ENCODE measurements at places on chromosomes 3 and 15.

- DNase-seq: no peak
Observed at GRCh38 chr15:68715111-68715510, 105.6 kb downstream of the ANP32A start.

DNA sequence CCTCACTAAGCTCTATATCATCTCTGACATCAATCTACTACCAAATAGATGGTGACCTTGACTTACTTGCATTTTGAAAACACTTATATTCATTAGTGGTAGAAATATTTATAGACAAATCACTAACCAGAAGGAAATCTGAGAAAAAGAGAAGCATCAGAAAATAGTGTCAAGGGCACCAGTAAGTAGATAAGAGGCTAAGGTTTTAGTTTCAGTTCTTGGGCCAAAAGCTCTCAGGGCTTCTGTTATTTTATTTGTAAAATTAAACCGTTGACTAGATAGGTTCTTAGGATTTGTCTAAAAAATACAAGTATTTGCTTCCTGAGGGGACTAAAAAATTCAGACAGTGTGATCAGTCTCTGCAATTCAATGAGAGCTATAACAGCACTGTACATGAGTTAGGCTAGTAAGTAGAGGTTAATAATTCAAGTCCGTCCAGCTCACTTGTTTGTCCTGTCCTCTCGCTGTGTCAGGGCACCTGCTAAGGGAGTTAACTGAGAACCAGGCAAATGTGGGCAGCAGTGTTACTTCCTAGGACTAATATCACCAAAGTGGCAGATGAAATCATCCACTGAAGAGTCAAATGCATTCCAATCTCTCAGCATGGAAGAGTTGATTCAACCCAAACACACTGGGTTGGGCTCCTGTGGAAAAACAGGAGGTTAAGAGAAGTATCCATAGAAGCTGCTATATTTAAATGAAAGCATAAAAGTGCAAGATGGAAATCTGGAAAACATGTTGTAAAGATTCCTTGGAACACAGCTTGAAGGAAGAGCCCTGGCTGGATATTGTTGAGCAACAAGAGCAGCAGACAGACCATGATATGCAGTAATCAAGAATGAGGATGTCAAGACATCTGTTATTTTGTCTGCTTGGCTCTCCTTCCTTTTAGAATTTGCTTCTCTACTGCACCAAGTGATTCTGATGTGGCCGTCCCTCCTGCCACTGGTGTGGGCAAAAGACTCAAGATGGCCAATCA is 134.9 kb upstream of the ZBTB20 start:
- DNase-seq: no peak

DNA sequence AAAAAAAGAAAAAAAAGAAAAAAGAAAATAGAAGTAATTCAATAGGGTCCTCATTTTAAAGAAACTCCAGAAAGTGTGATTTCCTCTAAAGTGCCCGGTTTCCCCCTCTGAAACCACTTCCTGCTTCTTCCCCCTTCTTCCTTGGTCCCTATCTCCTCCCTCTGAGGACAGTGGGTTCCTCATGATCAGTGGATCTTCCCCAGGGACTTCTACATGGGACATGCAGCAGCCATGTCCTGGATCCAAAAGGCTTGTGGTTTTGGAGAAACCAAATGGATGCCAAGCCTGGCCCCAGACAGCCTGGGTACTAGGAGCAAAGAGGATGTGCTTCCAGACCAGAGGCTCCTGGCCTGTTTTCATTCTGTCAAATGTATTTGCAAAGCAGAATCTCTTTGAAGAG is 26.6 kb upstream of the SMAD6 start:
- no peak for DNase-seq

DNA sequence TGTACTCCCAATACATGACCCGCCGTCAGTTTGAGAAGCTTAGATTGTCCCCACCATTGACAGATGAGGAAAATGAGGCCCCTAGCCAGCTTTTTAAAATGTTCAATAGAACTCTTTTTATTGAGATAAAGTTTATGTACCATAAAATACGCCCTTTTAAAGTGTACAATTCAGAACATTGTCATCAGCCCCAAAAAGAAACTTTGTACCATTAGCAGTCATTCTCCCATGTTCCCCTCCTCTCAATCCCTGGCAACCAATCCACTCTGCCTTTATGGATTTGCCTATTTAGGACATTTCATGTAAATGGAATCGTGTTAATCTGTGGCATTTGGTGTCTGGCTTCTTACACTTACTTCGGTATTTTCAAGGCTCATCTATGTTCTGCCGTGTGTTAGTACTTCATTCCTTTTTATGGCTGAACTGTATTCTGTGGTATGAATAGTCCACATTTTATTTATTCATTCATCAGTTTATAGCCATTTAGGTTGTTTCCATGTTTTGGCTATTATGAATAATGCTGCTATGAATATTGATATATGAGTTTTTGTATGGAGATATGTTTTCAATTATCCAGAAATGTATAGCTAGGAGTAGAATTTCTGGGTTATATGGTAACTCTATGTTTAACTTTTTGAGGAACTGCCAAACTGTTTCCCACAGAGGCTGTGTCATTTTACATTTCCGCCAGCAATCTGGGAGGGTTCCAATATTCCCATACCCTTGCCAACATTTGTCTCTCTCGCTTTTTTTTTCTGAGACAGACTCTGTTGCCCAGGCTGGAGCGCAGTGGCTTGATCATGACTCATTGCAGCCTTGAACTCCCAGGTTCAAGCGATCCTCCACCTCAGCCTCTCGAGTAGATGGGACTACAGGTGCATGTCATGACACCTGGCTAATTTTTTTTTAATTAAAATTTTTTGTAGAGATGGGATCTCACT is 15.3 kb upstream of the PTPN23 start:
- DNase-seq: no peak

- DNase-seq: no peak
Observed at GRCh38 chr15:77656294-77656693, 23.6 kb upstream of the LINGO1 start.

DNA sequence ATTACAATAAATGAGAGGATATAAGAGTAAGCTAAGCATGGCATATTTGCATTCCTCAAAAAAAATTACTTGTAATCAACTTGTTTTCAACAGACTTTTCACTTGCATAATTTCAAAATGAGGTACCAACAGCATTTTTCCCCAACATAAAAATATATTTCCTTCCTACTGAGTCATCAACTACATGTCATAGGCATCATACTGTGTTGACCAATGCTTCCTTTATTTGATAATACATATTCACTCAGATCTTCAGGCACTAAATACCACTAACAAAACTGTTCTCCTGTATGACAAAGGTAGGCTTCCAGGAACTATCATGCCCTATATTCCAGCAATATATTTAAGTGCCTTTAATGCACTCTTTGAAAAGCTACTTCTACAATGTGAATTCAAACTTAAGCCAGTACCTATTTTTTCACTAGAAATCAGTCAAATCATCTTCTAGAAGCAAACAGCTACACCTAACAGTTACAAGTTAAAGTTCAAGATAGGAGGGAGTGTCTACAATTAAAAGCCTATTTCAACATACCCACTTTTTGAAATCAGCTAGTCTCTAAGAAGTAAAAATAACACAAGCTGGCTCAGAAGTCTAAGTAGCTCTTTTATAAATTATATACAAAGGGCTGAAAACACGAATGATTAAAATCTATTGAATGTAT is 11.3 kb downstream of the ADAM10 start:
- no peak for DNase-seq

- no peak for DNase-seq
Observed at GRCh38 chr3:33115024-33115768, 1.4 kb downstream of the CRTAP start.

DNA sequence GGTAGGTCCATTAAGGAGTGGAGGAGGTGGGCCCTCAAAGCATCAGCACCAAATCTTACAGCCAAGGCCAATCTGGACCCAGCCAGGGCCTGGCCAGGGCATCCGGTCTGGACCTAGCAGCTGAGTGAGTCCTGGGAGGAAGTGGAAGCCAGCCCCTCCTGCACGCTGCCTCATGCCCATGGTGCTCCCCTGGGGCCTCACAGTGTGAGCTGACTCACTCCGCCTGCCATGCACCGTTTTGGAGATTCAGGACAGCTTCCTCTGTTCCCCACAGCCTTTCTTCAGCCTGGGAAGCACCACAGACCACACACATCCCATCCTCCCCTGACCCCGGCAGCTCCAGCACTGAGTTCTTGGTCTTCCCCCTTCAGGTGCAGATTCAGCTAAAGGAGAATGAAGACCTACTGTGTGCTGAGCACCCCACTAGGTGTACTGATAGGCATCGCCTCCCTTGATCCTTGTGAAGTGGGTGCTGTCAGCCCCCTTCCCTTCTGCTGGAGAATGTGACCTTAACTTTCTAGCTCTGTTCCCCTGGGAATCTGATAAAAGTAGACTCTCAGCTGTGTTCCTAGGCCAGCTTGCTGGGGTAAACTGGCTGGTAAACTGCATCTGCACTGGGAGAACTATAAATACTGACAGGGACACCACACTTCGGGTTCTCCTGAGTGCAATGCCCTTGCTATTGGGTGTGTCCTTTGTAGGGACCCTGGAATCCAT is 36.8 kb upstream of the SEC13 start:
- DNase-seq: no peak

DNA sequence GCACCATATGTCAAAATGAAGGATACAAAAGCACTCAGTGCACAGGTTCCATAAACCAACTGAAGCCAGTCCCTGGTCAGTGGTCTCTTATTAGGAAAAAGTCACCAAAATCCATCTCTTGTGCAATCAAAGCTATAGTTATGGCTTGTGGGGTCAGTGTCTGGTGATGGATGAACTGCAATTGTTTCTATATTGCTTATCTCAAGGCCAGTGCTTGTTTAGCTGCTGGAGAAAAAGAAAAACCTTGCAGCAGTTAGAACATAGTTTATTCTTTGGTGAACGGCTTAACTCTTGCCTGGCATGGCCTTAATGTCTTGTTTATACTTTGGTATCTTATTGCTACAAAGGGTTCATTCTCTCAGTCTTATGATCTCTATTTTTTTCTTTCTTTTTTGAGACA is 2.9 kb upstream of the UQCRC1 start:
- DNase-seq: no peak

- DNase-seq: no peak
Observed at GRCh38 chr15:57323806-57324589, 52.3 kb upstream of the CGNL1 start.

DNA sequence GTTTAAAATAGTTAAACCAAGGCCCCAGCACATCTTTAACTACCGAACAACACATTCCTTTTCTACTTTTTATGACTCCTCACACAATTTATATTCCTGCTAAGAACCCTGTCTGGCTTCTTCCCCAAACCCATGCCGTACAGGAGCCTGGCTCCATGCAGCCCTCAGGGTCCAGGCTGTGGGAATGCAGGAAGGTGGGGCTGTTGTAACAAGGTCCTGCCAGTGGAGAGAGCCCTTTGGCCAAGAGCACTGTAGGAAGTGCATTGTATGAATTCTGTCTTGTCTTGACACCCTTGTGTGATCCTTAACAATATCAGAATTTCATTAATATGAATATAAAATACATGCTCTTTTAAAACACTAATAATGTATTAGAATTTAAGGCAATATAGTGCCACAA is 563.8 kb downstream of the TBL1XR1 start:
- DNase-seq: no peak

- no peak for DNase-seq
Observed at GRCh38 chr3:23308986-23309625, 106.0 kb downstream of the UBE2E2 start.

DNA sequence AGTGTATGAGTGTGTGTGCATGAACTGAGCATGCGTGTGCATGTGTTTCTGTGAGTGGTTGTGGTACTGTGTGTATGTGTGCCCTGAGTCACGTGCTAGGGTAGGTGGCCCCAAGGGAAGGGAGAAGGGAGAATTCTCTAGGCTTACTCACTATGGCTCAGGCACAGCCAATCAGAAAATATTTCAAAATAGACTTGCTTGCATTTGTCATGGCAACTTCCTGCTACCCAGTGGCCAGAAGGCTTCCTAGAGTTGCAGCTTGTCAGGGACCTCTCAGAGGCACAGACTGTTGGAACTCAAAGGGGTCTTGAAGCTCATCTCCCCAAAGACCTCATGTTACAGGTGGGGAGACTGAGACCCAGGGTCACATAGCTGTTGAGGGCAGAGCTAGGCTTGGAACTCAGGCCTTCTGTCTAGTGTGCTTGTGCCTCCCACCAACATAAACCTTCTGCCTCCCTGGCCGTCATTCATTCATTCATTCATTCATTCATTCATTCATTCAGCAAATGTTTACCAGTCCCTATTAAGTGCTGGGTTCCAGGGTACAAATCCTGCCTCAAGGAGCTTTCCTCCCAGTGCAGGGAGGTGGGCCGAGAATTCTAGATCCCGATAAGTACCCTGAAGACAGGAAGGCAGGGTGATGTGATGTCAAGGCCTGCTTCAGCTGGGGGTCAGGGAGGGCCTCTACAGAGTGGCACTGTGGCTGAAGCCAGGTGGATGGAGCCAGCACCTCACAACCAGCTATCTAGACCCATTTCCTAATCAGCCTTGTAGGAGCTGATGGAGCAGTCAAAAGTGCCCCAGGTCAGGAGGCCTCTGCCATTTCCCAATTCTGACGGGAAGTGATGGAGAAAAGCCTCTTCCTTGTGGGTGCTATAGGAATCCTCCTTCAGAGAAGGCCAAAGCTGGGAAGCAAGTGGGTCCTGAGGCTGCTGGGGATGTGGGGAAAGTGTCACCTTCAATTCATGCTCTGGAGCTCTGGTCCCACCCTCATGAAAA is 10.9 kb upstream of the RFT1 start:
- DNase-seq: no peak

DNA sequence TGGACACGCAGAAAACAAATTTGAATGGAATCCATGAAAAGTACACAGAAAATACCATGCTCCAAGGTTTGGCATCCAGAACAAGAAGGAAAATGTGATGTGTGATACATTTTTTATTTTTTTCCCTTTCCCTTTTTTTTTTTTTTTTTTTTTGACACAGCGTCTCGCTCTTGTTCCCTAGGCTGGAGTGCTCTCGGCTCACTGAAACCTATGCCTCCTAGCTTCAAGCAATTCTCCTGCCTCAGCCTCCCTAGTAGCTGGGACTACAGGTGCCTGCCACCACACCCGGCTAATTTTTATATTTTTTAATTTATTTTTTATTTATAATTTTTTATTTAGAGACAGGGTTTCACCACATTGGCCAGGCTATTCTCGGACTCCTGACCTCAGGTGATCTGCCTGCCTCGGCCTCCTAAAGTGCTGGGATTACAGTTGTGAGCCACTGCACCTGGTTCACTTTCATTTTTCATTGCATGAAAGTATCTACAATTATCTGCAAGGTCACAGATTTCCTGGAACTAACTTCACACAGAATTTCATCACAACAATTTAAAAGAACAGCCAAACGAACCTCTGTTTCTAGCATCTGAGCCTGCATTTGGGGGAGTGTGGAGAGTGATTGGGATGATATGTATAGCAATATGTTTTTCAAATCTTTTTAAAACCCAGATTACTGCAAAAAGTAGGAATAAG is 8.3 kb downstream of the POU1F1 start:
- no peak for DNase-seq

- DNase-seq: no peak
Observed at GRCh38 chr3:127161236-127161635, 31.7 kb upstream of the PRR23E start.

DNA sequence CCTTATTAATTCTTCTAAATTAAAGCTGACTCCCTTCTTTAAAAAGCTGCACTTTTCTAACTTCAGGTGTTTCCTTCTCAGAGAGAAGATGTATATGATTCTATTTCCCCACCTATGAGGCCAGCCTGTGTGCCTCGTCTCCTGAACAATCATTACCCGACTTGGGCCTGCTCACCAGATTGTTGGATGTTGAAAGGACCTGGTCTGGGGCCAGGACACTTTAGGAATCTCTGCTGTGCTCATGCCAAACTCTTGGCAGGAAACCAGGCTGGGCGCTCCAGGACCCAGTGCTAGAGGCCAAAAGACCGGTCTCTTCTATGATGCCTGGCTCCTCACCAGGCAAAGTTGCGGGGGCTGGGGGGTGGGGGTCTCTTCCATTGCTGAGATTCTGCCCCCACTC is 16.9 kb upstream of the LRRC31 start:
- no peak for DNase-seq
